ENCODE measurements at places on chromosomes 5 and 9.

- DNase-seq, result no peak
These were observed 28.0 kb upstream of the GRAMD2B start for GRCh38 chr5:126395198-126395597.

DNA sequence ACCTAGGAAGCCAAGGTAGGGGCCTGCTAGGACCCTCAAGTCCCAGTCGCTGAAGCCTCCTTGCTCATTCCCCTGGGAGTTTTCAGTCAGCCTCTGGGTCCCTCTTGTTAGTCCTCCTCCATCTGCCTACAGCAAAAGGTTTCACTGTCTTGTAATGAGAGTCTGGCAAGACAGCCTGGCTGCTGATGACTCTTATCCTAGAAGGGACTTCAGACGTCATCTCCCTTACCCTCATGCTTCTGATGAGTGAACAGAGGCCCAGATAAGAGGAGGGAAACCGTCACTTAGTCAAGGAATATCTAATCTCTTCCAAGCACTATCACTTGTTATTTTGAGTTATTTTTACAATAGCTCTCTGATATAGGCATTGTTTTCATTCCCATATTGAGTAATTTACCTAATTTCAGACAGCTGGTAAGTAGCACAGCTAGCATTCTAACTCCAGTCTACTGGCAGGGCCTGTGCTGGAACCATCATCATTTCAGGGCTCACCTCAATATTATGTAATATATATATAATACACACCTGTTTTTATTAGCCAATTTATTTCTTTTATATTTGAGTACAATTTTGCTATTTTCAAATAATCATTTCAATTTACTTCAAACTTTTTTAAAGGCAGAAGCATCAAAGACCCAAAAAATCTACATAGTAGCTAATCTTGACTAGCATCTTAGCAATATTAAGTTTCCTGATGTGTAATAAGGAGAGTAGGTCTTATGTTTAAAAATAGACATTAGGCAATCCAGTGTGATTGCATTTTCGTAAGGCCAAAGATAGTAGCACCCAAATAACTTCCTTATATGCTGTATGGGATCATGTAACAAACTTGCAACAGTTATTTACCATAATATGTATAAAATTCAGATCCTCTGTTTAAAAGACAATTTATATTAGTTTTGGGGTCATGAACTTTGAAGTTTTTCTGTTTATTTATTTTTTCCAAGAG is 7.9 kb downstream of the CMYA5 start:
- no peak for DNase-seq

DNA sequence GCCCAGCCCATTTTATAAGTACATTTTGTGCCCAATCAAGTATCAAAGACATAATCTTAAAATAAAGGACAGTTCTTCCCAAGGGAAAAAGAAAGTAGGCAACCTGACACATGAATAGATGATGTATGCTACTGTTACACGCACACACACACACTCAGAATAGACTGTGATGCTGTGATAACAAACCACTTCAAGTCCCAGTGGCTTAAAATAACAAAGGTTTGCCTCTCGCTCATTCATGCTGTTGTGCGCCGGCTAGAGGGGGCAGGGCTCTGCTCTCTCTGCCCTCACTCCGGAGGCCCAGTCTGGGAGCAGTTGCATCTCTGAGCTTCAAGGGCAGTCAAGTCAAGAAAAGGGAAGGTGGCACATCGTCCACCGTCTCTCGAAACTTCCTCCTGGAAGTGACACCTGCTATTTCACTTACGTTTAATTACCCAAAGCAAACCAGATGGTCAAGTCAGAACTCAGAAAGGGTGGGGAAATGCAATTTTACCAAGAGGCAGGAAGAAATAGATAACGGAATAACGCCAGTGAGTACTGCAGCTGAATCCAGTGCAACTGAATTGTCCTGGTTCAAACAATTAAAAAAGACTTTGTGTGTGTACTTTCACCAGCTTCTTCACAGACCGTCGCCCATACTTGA is 43.3 kb downstream of the ANKRD33B start:
- peak; percentile 69 for DNase-seq

DNA sequence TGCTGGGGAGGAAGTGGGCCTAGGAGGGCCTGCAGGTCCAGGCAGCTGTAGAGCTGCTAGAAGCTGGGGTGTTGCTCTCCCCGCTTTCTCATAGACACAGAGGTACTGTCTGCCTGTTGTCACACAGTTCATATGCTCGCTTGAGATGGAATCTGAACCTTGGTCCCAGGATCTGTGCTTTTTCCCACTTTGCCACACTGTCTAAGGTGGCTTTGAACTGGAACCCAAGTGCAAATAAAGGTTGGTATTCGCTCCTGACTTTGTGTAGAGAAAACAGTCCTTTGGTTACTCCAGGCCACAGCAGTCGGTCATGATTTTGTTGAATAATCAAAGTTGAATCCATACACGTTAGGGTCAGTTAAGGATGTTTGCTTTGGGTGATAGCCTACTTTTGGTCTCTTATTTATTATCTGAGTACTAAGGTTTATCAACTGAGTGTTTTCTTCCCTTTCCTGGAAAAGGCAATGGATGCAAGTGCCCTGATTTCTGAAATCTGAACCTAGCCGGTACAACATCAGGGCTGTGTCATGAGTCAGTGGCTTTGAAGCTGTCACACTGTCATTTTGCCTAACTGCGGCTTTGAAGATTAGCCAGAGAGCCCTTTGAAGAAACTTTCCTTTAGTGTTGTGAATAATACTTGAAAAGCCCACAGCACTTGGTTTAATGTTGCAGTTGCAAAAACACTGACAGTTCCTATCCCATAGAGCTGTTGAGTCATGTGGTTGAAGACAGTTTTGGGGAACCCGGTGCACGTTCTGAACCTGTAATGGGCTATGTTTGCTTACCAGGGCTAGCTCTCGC is 41.3 kb downstream of the HABP4 start:
- DNase-seq, result no peak

DNA sequence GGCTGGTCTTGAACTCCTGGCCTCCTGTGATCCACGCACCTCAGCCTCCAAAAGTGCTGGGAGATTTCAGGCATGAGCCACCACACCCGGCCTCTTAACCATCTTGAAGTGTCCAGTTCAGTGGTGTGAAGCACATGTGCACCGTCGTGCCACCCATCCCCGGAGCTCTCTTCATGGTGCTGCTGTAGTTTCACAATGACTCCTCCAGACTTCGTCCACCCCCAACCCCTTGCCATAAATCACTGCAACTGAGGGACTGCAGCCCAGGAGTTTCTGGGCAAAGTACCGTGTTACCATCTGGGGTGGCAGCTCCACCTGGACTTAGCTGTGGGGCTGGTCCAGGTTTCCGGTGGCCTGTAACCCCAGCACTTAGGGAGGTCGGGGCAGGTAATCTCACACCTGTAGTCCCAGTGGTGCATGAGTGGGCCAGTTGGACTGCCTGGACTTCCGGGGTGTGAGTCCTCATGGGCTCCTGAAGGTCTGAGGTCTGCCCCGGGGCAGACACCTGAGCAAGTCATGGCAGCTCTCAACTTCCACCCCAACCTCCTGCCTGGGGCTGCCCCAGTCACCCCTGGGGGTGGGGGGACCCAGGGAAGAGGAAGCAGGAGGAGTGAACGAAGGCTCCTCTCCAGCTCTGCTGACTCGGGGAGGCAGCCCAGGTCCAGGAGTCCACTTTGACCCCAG is 6.6 kb upstream of the N4BP3 start:
- DNase-seq, result no peak

DNA sequence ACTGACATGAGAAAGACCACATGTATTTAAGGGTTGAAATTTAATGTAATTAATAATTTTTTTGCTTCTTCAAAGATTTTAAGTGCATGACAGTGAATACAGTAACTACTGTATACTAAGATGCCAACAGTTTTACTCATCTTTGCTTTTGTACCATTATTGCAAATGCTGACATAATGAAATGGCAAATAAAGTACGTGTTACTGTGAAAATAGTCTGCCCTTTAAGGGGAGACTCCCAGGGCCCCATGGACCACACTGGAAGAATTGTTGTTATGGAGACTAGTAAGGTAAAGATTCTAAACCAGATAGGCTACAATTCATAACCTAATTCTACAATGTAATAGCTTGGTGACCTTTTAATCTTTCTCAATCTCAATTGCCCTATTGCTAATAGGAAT is 84.7 kb downstream of the NR3C1 start:
- no peak for DNase-seq

DNA sequence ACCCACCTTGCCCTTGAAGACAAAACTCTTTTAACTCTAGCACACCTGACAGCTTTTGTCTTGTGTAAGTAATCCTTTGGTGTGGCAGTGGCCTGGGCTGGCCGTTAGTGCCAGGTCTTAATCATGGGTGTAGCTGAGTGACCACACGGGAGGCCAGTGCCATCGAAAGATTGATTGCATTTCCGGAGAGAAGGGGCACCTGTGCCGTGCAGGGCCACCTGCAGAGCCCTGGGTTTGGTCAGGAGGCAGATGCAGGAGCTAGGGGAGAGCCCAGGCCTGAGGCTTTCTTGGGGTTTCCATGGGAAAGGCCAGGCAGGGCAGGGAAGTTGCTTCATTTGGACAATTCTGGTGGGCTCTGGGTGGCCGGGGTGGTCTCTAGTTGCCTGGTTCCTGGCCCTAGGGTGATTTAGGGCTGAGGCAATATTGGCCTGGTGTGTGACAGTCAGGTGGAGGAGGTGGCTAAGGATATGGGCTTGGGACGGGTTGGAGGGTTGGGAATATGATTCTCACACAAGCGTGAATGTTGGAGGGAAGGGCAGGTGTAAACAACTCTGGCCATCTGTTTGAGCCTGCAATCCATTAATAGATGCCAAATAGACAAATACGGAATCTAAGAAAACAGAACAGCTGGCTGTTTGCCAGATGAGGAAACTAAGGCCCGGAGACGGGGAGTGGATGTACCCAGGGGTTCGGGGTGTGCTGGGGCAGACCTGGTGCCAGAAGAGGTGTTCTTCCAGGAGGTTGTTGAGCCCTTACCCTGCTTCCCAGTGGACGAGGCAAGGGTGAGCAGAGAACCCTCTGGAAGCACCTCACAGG is 4.6 kb downstream of the DBH start:
- no peak for DNase-seq

- DNase-seq, result no peak
These were observed 112.7 kb upstream of the ITGA1 start for GRCh38 chr5:52674815-52675545.

GRCh38 chr5:32231241-32231640 is 57.1 kb upstream of the GOLPH3 start:
- DNase-seq, result no peak

Data from CD4-positive, alpha-beta T cell treated with Interferon gamma for 1 hour (primary cell).